ENCODE measurements at places on chromosomes 1 and 21.

DNA sequence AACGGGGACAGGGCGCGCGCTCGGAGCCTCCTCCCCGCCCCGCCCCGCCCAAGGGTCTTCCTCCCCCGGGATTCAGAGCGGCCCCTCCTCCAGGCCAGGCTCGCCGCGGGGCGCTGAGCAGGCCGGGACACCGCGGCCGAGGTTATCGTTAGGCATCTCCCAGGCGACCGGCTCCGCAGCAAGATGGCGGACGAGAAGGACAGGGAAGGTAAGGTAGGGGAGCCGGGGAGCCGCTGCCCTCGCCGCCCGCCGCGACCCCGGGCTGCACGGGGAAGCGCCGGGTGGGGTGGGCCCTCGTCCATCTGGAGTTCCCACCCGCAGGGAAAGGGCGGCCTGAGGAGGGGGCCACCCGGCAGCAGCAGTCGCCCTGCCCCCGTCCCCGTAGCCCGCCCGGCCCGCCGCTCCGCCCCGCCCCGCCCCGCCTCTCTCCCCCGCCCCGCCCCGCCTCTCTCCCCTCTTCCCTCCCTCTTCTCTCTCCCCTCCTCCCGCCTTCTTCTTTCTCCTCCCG, 105.9 kb upstream of the HNRNPU start:
- peak; percentile 80 for DNase-seq

- DNase-seq: no peak
Observed at GRCh38 chr1:40898431-40898901, 36.3 kb upstream of the CITED4 start.

DNA sequence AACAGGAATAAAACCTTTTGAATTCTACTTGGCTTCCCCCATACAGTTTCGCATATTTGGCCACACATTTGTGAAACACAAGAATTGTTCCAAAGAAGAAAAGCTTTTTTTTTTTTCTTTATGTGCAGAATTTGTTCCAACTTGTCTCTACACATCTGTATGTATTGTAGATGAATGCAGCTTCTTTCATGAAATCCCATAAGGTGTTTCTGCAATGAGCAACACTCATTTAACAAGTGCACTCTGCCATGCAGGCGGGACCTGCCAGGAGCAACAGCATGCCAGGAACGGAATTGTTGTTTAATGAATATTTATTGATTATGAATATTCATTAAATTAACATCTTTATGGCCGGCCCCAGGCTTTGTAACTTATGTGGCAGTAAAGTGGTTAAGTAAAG, 1075.0 kb downstream of the TTLL7 start:
- DNase-seq: no peak

- DNase-seq: no peak
Observed at GRCh38 chr1:173545688-173546087, 57.2 kb downstream of the SLC9C2 start.

DNA sequence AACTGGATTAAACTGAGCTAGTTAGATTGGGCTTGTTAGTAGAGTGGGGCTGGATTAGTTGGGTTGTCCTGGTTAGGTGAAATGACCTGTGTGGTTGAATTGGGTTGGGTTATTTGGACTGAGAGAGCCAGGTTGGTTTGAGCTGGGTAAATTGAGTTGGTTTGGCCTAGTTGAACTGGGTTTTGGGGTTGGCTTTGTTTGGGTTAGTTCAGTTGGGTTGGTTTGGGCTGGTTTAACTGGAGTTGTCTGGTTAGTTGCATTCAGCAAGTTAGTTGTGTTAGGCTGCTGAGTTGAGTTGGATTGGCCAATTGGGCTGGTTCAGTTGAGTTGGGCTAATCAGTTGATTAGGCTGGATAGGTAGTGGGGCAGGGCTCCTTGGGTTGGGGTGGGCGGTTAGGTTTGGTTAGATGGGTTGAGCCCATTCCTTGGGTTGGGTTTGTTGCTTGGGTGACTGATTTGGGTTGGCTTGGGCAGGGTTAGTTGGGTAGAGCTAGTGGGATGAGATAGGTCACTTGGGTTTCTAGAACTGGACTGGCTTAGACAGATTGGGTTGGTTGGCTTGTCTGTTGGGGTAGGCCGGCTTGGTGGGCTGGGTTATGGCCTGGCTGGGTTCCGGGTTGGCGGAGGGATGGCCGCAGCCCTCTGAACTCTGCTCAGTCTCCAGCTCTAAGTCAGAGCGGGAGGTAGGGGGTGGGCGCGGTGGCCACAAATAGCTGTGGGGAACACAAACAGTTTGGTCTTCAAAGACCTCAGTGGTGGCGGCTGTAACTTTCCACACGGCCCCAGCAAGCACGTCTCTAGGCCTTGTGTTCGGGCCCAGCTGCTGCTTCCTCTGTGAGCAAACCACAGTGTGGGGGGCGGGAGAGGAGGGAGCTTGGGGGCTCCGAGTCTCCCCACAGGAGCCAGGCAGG, 67.2 kb upstream of the RUNX3 start:
- no peak for DNase-seq

- DNase-seq: no peak
Observed at GRCh38 chr1:28176492-28177470, at the start of gene PTAFR. TSS of gene PTAFR (minus strand) at chr1:28176690. CDS start at chr1:28151021, 25,669 bp downstream.

DNA sequence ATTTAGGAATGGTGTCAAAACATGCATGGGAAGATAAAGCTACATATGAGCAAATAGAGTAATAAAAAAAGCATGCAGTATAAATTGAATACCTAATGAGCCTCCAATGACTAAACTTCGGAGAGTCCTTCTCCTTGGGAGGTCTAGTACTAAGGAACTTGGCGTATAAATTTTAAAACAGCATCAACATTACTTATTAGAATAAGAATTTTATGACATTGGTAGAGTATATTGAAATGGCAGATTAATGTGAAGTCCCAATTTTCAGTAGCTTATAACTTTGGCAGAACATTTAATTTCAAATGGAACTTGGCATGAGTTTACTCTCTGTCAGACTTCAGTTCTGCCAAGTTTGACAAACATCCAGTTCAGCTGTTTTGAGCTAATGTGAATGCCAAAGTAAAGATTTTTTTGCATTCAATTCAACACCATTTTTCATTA, 104.7 kb upstream of the RGS18 start:
- DNase-seq: no peak

- DNase-seq: no peak
Observed at GRCh38 chr1:25517476-25518394, 25.7 kb upstream of the LDLRAP1 start.

DNA sequence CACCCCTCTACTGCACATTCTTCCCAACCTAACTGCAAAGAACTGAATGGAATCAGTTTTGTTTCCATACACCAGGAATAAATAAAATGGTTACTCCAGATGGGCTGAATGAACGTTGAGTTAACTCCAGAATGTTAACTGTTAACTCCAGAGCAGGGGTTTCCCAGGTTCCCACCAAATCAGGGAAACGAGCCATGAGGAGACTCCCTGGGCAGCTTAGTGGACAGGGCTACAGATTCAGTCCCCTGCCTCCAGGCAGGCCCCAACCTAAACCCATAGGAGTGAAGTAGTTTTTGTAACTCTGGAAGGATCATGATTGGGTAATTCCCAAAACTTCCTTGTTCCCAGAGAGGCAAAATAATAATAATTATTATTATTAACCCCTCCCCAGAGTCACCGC, 14.1 kb downstream of the VSIG8 start:
- no peak for DNase-seq
